ENCODE measurements at places on chromosomes 5 and 9. TPM values are rescaled to one million over a fixed set of nuclear protein-coding genes. Genes with fewer than 3 reads are reported as not detected.
A peak's percentile ranks its signal among the peaks of the same experiment; 100 is the strongest.

GRCh38 chr5:151202381-151203139 lies 21.3 kb downstream of the CCDC69 start:
- no peaks in the 10 kb centered on the region for H3K27me3 ChIP-seq
- H3K4me3 ChIP-seq = no peak overlapping the region
- H3K36me3 ChIP-seq = peaks cover 19% of the 10 kb centered on the region
- peak overlapping the region; percentile 91 for H3K27ac ChIP-seq
- DNase-seq = peak; percentile 70

DNA sequence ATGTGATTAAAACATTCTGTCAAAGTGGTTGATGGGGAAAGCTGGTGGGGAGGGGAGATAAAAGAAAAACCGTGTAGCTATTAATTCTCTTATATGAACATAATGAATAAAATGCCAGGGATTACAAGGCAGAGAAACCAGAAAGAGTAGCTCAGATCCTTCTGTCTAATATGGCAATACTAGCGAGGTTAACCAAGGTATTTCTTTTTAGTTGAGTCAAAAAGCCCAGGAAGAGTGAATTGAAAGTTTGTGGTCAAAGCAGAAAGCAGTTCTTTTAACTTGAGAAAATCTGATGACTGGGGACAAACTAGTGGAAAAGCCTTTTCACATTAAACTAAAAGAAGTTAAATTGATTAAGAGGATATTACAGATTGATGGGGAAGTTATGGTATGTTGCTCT lies 76.0 kb downstream of the ERBIN start:
- H3K36me3 ChIP-seq = peaks cover 38% of the 10 kb centered on the region
- no peak overlapping the region for H3K27ac ChIP-seq
- H3K4me3 ChIP-seq = no peak overlapping the region
- no peaks in the 10 kb centered on the region for H3K27me3 ChIP-seq
- no peak for DNase-seq

DNA sequence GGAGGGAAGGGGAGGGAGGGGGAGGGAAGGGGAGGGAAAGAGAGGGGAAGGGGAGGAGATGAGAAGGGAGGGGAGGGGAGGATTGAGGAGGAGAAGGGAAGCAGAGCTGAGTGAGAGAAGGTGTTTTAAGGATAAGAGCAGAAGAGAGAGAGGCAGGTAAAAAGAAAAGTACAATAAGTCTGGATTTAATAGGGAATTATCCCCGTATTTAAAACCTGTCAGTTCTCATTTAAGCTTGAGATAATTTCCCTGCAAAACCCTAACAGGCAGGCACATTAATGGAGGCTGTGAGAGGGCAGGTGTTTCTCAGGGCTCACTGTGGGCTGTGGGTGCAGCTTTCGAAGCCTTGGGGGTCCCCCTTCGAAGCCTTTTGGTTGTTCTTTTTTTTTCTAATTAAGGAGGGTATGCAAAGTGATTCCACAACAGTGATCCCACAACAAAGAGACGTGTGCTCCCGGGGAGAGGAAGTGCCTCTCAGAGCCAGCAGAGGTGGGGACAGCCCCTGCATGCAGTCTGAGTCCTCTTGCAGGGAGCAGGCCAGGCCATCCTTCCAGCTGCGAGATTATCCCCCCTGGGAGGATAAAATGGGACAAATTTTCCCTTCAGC lies 317.9 kb upstream of the IRX1 start:
- no peaks in the 10 kb centered on the region for H3K36me3 ChIP-seq
- peak; percentile 68 for DNase-seq
- peaks cover 4% of the 10 kb centered on the region for H3K4me1 ChIP-seq
- H3K27me3 ChIP-seq = peaks cover 12% of the 10 kb centered on the region

- H3K4me3 ChIP-seq = no peak overlapping the region
- no peaks in the 10 kb centered on the region for H3K36me3 ChIP-seq
Measured at GRCh38 chr9:131033269-131034224, 24.6 kb downstream of the LAMC3 start.

DNA sequence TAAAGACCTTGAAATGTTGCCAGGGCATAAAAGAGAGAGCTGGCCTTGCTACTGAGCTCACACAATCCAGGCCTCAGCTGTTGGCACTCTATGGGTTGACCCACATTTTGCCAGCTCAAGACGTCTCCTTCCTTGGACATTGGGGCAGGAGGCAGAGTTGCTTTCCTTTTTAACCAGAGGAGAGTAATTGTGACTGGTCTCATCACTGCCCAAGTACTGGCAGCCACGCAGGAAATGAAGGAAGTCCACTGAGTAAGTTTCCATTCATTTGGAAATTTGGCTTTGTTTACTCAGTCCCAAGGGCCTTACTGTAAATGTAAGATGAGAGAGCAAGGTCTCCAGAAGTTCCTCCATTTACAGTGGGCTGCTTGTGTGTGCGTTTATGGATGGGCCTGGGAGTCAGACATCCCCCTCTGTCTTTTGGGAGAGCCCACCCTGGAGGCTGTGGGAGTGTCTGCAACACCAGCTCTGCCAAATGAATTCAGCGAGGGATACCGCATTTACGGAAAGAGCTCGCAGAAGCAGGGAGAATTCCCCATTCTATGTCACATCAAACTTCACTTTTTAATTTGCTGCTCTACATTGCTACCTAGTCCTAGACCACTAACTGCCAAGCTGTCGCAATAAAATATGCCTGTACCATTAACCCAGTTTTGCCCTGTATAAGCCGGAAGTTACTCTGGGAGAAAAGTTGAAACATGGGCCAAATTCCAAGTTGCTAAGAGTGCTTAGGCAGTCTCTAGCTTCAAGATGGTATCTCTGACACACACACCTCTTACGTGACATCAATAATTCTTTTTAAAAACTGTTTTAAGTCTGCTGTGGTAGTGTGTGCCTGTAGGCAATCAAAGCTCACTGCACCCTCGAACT lies 24.5 kb upstream of the PDZD2 start:
- no peaks in the 10 kb centered on the region for H3K36me3 ChIP-seq
- DNase-seq = no peak
- no peak overlapping the region for H3K27ac ChIP-seq

GRCh38 chr9:136110082-136111061 lies 8.3 kb downstream of the TMEM250 start:
- peaks cover 76% of the 10 kb centered on the region for H3K4me1 ChIP-seq
- no peaks in the 10 kb centered on the region for H3K27me3 ChIP-seq
- H3K36me3 ChIP-seq = peaks cover 20% of the 10 kb centered on the region
- H3K27ac ChIP-seq = peak overlapping the region; percentile 98
- peak overlapping the region; percentile 87 for H3K4me3 ChIP-seq
- DNase-seq = peak; percentile 70

DNA sequence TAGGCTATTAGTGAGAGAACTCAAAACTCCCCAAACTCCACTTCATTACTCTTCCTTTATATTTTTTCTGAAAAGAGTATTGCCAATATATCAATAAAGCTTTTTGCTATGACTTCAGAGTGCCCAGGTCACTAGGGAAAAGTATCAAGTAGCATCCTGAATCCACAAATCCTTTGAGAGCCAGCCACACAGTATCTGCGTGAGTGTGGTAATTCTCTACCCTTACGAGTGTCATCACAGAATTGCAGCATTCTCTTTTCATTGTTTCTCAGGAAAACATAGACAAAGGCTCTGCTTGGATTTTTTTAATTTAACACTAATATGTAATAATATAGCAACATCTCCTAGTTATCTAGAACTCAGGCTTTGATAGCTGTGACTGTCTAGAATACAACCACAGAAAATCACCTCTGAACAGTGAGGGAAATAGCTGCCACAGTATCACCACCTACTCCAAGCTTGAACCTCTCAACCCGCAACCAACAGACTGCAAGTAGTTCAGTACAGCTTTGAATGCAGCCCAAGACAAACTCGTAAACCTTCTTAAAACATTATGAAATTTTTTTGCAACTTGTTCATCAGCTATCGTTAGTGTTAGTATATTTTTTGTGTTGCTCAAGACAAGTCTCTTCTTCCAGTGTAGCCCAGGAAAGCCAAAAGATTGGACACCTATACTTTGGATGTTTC lies 79.3 kb upstream of the CCDC152 start:
- no peak overlapping the region for H3K4me3 ChIP-seq
- H3K4me1 ChIP-seq = no peaks in the 10 kb centered on the region
- DNase-seq = no peak
- no peaks in the 10 kb centered on the region for H3K36me3 ChIP-seq
- no peak overlapping the region for H3K27ac ChIP-seq

Gene CCNI2
- total RNA-seq = 10.0 TPM

Gene CDH9
- not detected for total RNA-seq

Gene NIPAL4
- total RNA-seq = 0.72 TPM
